SW480 (cell line): ENCODE measurements at places on chromosomes 6 and 20.

GRCh38 chr6:23145781-23146180, 576.4 kb downstream of the HDGFL1 start:
- DNase-seq = no peak

DNA sequence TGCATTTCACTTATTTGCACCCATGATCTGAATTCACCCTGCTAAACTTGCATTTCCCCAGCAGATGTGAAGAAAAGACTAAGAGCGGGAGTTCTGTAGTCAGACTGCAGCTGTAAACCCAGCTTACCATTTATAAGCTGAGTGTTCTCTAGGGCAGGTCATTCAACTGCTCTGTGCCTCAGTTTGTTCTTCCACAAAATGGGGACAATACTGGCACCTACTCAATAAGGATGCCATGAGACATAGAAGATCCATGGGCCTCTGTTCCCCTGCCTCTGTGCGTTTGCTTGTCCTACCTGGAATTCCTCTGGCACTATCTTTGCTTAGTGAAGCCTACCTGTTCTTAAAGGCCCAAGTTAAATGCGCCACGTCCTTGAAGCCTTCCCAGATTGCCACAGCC, 12.2 kb upstream of the MDFI start:
- no peak for DNase-seq

- DNase-seq = no peak
Measured at GRCh38 chr6:34350137-34350933, 42.1 kb downstream of the NUDT3 start.

DNA sequence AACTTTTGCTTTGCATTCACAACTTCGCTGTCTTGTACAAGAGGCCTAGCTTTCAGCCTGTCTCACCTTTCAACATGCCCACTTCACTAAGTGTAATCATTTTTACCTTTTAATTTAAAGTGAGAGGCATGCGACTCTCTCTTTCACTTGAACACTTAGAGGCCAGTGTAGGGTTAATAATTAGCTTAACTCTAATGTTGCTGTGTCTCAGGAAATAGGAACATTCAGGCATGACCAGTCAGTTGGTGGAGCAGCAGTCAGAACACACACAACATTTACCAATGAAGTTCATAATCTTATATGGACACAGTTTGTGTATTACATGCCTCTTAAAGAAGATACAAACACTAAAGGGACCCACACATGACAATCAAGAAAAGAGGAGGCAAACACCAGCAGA, 47.6 kb downstream of the HTR1B start:
- DNase-seq = no peak

DNA sequence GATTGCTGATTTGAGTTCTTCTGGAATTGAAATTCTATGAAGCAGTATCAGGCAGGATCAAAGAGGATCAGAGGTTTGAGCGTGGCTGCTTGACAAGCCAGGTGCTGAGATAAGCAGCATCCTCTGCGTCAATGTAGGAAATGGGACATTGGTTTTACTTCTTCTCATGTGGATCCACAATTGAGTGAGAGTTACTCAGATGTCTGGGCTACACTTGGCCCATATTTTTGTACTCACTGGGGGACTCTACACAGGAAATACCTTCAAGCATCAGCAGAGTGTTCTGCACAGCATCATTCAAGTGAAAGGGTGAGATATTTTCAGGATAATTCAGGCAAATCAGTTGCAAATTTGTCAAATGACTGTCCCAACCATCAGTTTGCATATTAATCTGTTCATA, 613.9 kb upstream of the ARID1B start:
- no peak for DNase-seq

DNA sequence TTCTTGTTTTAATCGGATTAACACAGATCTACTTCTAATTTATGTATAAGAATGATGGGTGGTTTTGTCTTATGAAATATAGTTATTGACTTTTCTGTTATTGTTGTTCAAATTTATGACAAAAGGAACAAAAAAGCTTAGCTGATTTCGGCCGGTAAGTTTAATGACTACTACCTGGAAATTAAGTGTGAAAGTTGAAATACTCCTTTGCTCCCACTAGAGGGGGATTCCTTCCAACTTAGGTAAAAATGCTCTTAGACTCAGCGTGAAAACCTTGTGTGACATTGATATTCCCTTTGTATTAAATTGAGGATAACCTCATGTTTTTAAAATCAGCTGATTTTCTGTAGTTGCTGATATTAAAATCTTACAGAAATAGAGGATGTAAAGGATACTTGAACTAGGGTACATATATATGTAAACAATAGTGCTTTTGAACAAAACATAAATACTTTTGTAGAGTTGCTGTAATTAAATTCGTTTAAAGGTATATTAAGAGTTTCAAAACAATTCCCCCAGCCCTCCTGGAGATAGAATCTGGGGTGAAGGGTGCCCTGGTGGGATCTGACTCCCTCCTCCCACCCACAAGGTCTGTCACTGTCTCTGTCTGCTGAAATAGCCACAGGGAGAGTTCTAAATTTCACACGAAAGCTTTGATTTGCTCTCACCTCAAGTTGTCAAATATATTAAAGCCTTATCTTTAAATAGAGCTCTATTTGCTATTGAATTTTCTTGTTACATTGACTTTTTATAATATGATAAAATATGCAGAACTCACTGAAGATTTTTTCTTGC, 257.5 kb downstream of the ARID1B start:
- DNase-seq = peak; percentile 49
